ENCODE measurements at places on chromosomes 13 and 19.

DNA sequence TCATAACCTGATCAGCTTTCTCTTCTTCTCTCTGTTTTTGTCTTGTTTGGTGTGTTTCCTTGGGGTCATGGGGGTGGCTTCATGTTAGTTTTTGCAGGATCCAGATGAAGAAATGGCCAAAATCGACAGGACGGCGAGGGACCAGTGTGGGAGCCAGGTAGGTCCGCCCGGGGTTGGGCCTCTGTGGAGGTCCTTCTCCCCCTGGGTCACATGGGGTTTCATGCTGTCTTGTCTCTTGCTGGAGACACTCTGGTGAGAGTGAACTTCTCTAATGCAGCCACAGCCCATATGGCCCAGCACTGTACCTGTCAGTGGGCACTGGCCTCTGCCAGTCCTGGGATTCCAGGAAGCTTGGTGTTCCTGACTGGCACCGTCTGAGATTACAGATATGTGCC is 1.1 kb downstream of the CCNE1 start:
- DNase-seq = no peak

DNA sequence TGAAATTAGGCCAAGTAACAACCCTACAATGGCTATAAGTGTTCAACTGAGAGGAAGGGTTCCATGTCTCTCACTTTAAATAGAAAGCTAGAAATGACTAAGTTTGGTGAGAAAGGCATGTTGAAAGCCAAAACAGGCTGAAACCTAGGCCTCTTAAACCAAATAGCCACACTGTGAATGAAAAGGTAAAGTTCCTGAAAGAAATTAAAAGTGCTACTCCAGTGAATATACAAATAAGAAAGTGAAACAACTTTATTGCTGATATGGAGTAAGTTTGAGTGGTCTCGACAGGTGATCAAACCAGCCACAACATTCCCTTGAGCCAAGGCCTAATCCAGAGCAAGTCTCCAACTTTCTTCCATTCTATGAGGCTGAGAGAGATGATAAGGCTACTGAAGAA is 209.6 kb downstream of the KLF12 start:
- DNase-seq = no peak

DNA sequence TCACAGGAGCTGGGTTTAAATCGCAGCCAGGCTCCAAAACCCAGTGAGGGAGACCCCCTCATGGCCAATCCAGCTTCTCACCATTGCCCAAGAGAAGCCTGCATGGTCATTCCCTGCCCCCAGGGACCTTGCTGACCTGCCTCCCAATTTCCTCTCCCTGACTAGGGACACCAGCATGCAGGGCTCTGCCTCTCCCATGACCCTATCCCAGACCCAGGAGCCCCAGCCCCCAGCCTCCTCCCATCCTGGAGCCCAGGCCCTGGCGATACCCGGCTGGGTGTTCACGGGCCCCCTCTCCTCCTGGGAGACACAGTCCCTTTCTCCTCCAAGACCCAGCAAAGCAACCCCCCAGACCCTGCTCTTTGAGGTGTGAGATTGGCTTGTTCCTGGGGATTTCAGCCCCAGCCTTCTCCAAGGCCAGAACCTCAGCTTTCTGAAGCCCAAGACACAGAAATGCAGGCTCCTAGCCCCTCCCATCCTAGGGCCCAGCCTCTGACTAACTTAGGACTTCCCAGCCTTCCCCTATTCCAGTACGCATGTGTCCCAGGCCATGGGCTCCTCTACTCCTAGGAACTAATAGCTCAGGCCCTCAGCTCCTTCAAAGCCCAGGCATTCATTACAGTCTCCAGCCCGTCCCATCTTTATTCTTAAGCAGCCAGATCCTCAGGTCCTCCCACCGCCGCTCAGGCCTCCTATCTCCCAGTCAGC is 1.1 kb downstream of the GYS1 start:
- peak; percentile 51 for DNase-seq

- no peak for DNase-seq
Measured at GRCh38 chr13:30576528-30576927, 41.2 kb upstream of the USPL1 start.

DNA sequence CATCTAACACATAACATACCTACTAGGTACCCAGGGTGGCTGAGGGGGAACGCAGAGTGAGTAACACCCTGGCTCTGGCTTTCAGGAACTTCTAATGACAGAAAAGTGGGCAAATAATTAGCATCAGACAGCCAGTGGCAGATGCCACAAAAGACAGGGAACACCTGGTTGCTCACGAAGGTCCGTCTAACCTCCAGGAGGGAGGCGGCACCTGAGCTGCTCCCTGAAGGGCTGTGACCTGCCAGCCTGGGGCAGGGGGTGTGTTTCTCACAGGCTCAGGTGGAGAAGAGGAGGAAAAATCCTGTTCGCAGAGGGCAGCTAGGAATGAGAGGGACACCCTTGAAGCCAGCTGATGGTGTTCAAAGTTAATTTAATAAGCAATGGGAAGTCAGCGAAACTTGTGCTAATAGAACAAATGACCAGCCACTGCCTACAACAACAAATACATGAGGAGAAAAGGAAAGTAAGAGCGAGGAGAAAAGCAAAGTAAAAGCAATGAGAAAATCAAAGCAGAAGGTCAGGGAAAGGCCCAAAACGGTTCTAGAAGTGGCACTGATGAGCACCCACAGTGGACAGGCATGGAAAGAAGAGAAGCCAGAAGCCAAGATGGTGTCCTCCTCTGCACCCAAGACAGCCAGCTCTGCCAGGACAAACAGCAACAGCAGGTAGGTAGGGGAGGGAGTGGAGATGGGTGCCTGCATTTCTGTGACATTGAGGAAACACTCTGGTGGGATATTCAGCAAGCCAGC is 87.3 kb downstream of the STK24 start:
- DNase-seq = no peak

DNA sequence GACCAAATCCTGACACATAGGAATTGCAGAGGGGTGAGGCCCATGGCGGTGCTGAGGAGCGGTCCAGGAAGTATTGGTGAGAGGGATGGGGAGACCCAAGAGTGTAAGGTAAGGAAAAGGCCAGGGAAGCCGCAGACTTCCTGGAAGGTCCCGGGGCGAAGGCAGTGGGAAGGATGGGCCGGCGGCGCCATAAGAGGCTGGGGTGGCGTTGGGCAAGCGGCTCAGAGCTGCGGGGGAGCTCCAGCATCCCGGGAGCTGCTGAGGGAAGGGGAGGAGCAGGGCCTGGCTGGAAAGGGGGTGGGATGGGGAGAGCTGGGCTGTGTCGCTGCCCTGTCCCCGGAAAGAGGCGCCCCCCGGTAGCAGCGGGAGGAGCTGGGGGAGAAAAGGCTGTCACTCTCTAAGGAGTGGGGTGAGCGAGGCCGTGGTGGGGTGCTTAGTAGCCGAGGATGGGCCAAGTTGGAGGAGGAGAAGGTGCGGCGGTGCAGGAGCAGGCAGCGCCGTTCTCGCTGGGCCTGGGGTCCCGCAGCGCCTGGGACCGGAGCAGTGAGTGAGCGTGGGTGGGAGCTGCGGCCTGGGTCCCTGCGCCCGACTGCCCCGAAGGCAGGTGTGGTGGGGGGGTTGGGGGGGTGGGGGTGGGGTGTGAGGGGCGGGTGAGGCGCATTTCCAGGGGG is 30.7 kb downstream of the C1QTNF9 start:
- DNase-seq = no peak

DNA sequence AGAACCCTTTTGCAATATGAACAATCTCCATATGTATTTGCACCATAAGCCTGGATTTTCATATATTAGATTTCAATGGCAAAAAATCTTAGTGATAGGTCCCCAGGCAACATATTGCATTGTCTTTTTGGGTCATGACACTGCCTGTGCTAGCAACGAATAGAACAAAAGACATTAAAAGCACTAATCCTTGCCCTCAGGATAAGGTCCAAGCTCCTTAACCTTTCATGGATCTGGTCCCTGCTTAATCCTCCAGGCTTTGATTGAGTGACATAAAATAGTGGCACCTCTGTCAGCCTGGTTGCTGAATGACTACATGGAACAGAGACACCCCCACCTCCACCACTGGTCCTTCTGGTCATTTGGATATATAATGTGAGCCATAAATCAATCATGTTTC is 134.4 kb downstream of the RBM26 start:
- DNase-seq = no peak

DNA sequence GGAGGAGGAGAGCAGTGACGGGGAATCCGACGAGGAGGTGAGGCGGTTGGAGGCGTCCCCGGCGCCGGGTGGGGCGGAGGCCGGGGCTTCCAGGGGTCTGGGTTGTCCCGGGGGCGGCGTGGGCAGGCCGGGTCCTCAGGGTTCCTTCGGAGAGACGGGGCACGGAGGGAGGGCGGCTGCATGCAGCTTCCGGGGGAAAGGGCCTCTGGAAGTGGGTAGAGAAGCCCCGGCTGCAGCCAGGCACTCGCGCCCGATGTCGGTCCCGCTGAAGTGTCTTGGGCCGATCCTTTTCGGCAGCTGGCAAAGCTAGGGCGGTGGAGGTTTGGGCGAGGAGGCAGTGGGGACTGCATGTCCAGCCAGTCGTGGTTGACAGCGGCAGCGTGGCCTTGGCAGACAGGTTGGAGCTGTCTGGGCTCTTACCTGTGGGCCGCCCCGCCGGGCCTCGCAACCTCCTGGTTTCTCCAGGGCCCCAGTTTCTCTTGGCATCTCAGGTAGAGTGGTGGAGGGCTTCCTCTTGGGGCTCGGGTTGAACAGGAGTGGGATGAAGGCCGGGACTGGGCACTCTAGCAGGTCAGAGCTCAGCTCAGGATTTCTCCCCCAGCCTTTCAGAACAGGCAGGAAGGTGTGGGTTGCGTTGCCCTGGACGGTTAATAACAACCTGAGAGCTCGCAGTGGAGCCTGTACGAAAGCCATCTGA is 690 bp downstream of the KMT2B start:
- no peak for DNase-seq

DNA sequence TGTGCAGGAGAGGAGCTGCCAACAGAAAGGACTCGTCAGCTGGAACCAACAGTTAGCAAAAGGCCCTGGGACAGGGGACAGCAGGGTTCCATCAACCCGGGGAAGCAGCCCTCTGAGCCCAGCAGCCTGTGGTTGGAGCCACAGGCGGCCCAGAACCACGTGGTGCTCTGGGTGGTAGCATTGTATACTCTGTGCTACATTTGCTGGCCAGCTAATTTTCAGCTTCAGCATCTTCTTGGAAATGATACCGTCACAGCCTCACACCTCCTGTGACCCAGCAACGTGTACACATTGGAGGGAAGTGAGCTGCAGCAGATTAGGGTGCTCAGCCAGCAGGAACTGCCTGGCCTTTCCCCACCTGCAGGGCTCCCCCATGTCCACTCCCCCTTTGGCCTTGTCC is 13.1 kb upstream of the MTIF3 start:
- no peak for DNase-seq

DNA sequence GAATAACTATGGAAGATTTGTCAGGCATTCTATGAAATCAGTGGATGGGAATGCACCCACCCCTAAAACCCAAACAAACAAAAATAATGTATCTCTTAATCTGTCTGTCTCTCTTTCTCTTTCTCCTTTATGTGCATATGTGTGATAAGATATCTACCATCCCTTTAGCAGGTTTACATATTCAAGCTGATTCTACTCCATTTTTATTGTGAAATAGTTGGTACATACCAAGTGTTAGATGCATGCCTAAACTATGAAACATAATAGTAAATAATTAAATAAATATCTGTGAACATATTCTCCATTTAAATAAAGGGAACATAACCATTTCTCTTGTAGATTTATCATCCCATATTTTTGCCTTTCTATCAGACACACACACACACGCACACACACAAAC is 121.8 kb upstream of the PCDH9 start:
- no peak for DNase-seq

DNA sequence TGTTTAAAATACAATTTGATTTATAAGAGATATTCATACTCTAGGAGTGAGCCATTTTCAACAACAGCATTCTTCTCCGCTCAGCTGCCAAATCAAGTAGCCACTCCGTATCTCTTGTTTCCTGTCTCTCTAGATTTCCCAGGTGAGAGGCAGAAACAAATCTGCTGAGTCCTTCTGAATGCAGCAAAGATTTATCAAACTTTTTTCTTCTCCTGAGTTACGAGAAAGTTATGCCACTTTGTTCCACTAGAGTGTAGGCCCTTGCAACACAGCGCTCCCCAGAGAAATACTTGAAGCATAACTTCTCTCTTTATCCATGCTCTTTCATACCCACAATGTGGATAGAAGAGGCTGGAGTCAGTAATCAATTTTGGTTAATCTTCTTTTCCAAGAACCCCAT is 1960.8 kb downstream of the OLFM4 start:
- no peak for DNase-seq

- peak; percentile 75 for DNase-seq
Measured at GRCh38 chr19:44753932-44754749, 5.6 kb downstream of the BCL3 start.

- peak; percentile 50 for DNase-seq
Measured at GRCh38 chr19:32976223-32976805, 4.3 kb downstream of the FAAP24 start.

DNA sequence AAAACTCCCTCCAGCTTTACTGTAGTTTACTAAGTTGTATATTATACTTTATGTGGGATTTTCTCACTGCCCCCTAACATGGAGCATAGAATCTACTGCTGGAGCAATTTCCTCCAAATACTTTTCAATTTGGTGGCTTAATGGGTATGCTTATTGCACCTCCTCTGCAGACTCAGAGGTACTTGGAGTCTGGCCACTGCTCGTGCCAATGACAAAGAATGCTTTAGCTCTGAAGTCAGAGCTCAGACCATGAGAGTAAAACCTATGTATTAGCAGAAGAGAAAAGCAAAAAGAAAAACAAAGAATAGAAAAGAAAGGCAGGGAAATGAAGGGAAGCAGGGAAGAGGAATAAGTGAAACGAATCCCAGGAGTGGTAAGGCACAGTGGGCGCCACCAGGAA is 71.9 kb downstream of the SUCLA2 start:
- DNase-seq = no peak

- DNase-seq = peak; percentile 36
Measured at GRCh38 chr19:1690699-1691307, 38.4 kb upstream of the TCF3 start.

DNA sequence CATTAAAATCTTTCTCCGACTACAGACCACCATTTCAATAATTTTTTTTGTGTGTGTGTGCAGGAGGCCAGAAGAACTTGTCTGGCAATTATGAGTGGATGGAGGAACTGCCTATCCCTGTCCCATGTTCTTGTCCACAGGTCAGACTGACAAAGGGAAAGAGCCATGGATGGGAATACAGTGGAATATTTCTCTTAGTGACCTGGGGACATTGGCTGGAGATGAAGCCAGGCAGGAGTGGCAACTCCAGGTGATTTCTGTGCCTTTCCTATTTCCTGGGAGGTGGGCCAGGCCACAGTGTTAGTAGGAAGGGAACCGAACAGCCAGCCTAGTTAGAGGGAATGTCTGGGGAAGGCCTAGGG is 3.7 kb downstream of the PSG9 start:
- no peak for DNase-seq

- peak; percentile 53 for DNase-seq
Measured at GRCh38 chr13:77779552-77780272, 82.2 kb downstream of the SLAIN1 start.

DNA sequence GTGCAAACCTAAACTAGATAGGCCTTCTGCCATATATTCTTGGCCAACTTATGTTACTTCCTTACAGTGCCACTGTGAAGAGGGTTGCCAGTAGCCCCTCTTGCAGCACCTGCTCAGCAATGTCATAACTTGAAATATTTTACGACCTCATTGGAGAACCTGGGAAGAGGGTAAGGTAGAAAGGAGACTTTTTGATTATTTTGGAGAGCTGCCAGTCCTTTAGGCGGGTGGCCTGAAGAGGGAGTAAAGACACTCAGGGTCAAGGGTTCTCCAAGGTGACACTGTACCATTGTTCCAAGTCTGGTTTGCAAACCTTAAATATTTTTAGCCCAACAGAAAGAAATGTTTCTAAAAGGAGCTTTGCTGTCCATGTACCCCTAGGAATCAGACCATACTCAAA is 118.3 kb downstream of the FLT1 start:
- no peak for DNase-seq

- no peak for DNase-seq
Measured at GRCh38 chr13:98374750-98375149, 197.7 kb upstream of the RNF113B start.
